Left forelimb (tissue), 1 donor: ENCODE measurements at places on chromosomes 6 and 20.
A peak's percentile ranks its signal among the peaks of the same experiment; 100 is the strongest.

DNA sequence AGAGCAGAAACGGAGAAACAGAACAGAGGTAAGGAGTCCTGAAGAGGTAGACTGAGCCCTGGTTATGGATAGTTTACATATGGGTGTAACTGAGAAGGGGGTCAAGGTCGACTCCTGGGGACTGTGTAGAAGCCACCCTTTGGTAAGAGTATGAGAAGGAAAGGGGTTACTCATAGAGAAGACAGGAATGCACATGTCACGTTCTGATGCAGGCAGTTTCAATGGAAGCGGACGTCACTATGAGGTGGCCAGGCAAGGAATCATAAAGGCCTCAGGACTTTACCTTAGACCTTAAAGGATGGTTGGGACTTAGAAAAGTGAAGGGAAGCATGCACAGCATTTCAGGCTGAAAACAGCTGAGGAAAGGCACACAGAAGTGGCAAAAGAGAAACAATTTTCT is 25.1 kb downstream of the RGS17 start:
- no peak for DNase-seq

DNA sequence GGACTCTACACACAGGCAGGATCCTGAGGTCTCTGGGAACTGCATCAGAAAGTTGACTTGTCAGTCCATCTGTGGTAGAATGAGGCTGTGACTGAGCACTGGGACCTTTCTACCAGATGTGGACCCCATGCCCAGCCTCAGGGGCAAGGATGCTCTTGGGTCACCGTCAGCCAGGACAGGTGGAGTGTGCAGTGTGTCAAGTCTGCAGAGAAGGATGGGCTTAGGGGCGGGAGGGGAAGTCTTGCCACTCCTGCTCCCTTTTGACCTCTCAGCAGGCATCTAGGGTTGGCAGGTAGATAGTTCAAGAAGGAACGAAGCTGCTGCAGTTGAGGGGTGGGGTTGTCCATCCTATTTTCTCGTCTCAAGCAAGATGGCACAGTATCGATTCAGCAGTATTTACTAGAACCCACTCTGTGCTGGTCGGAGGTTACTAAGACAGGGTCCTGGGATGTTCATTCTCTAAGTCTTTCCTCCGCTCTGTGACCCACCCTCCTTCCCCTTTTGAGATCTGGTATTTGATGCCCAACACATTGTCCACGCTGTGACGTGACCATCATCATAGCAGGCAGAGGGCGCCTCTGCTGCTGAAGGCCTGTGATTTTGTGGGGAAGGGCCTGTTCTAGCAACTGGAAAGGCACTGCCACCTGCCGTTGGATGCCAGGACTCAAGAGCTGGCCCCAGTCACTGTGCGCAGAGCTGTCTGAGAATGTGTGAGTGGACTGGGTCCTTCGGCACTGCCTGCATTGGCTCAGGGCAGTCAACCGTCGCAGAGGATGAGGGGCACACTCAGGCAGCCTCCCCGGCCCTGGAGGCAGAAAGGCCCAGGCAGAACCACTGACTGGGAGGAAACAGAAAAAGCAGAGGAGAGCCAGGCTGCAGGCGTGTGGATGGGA is 23.2 kb downstream of the RBCK1 start:
- DNase-seq, result peak; percentile 68

- DNase-seq, result no peak
Observed at GRCh38 chr6:15551798-15552197, 111.0 kb downstream of the DTNBP1 start.

DNA sequence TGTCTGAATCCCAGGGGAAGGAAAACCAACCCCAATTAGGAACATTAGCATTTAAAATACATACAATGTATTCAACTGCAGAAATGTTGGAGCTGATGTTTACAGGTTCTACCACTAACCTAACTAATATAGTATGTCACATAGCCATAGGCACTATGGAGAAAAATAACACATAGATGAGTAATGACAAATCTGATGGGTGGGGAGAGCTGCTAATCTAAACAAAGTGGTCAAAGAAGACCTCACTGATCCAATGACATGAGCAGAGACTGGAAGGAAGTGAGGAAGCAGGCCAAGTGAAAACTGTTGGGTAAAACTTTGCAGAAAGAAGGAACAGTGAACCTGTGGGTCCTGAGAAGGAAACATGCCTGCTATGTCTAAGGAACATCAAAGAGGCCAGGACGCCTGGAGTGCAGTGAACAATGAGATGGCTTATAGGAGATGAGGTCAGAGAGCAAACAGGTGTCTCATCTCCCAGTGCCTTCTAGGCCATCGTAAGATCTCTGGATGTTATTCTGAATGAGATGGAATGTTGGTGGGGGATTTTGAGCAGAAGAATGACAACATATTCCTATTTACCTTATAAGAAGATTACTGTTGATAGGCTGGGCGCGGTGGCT is 135.7 kb downstream of the ALDH8A1 start:
- DNase-seq, result no peak
